Ammon's horn (tissue), 1 donor: ENCODE measurements at places on chromosomes 1 and 21.
A peak's percentile ranks its signal among the peaks of the same experiment; 100 is the strongest.

GRCh38 chr1:27602462-27603308 lies 1.3 kb downstream of the AHDC1 start:
- no peak for DNase-seq

- DNase-seq: no peak
Measured at GRCh38 chr1:64550510-64550909, 80.6 kb downstream of the CACHD1 start.

DNA sequence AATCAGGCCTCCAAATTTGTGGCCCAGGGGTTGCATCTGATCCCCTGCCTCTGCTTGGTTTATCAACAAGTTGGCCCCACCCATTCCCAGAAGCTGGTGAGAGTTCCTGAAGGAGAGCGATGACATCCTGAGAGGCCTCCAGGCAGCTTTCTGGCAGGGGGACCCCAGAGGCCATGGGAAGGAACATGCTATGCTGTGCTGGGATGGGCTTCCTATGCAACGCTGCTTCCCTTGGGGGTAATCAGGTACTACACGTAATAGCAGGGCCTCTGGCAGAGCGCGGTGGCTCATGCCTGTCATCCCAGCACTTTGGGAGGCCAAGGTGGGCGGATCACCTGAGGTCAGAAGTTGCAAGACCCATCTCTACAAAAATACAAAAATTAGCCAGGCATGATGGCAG lies 8.4 kb upstream of the MTF1 start:
- no peak for DNase-seq

DNA sequence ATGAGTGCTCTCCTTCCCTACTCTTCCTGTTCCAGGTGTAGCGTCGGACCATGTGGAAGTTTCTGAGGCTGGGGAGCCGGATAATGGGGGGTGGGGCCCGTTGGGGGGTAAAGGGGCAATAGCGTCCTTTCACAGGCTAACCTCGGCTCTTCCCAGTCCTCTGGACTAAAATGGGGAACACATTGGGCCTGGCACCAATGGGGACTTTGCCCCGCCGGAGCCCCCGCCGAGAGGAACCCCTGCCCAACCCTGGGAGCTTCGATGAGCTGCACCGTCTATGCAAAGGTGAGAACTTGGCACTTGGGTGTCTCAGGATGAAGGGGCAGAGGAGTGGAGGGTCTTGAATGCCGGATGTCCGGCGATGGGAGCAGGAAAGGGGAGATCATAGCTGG lies 456 bp downstream of the TOMM40L start:
- DNase-seq: no peak

- DNase-seq: no peak
Measured at GRCh38 chr1:92820024-92820423, 11.8 kb upstream of the RPL5 start.

DNA sequence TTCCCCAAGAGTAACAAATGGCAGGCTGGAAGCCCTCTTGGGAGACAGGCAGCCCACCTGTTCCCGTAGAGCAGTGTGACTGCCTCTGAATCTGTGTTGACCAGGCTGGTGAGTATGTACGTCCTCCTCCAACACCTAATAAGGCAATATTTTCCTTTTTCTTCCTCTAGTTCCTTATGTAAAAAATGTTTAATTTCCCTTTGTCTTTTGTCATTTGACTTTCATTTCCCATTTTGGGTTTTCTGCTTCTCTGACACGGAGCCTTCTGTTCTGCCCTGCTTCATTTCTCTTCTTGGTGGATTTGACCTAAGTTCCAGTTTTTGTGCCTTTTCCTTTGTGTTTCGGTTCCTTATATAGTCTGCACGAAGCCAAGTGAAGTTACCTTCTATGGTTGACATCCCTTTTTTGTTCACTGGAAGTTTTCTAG lies 65.8 kb upstream of the ATF3 start:
- DNase-seq: peak; percentile 50

- no peak for DNase-seq
Measured at GRCh38 chr1:93532780-93533378, 85.0 kb downstream of the FNBP1L start.

DNA sequence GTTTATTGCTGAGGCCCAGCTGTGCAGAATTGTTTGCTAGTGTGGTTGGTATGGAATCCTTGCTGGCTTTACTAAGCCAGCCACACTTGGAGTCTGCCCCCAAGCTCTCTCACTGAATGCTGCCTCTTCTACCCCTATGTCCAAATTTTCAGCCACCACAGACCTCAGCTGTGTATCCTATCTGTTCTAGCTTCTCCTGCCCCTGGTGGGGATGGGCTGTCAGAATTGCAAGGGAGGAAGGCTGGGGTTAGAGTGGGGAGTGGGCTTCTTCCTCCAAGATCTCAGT lies 4.4 kb downstream of the NHLH1 start:
- no peak for DNase-seq

- no peak for DNase-seq
Measured at GRCh38 chr1:164263540-164263939, 295.4 kb upstream of the PBX1 start.

DNA sequence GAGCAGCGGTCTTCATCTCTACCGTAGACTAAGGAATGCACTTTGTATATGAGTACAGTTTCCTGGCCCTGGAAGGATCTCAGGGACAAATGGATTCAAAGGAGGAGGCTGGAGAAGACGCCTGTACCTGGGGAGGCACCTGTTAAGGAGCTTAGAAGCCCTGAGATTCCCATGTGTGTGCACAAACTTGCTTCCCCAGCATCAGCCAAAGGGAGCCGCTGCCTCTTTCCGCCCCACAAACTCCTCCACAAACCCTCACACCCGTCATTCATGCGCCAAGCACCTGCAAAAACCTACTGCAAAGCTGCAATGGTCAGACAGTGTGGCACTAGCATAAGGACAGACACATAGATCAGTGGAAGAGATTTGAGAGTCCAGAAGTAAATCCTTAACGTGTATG lies 54.5 kb downstream of the RRAGC start:
- DNase-seq: no peak

GRCh38 chr1:33120436-33121231 lies 39.7 kb downstream of the AZIN2 start:
- no peak for DNase-seq

- DNase-seq: no peak
Measured at GRCh38 chr1:6630027-6630426, 5.4 kb downstream of the THAP3 start.

DNA sequence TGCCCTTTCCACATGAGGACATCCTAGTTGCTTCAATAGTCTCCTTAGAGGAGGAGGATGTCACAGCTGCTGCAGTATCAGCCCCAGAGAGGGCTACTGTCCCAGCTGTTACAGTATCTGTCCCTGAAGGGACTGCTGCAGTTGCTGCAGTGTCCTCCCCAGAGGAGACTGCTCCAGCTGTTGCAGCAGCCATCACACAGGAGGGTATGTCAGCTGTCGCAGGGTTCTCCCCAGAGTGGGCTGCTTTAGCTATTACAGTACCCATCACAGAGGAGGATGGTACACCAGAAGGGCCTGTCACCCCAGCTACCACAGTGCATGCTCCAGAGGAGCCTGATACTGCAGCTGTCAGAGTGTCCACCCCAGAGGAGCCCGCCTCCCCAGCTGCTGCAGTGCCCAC lies 78.5 kb upstream of the BMP8A start:
- no peak for DNase-seq

GRCh38 chr1:225644666-225645065 lies 8.3 kb downstream of the ENAH start:
- no peak for DNase-seq
